ENCODE measurements at places on chromosomes 1 and 21.
A peak's percentile ranks its signal among the peaks of the same experiment; 100 is the strongest.

DNA sequence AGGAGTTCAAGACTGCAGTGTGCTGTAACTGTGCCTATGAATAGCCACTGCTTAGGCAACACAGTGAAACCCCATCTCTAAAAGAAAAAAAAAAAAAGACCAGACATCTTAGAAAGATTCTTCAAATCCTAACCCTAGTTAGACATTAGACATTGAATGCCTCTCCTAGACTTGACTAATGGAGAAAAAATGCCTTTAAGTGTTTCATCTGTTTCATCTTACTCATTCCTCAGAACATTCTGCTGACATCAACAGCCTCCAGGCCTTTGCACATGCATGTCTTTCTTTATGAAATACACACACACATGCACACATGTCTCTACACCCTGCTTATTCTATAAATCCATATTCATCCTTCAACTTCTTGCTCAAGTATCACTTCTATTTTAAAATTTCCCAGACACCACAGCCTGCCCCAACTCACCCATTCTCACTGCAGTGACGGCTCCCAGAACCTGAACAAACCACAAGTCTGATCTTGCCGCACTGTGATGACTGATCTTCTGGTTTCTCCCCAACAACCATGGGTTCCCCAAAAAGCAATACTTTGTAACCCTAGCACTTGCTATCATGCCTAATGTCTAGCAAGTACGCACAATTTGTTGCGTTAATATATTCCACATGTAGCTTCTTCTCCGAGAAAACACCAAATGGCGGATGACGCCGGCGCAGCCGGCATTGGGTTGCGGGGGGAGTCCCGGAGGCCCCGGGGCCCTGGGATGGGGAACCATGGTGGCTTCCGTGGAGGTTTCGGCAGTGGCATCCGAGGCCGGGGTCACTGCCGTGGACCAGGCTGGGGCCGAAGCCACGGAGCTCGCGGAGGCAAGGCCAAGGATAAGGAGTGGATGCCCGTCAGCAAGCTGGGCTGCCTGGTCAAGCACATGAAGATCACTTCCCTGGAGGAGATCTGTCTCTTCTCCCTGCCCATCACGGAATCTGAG lies 37.4 kb downstream of the LRRC52 start:
- DNase-seq, result no peak

GRCh38 chr1:14660801-14661200 lies 62.3 kb downstream of the KAZN start:
- no peak for DNase-seq

DNA sequence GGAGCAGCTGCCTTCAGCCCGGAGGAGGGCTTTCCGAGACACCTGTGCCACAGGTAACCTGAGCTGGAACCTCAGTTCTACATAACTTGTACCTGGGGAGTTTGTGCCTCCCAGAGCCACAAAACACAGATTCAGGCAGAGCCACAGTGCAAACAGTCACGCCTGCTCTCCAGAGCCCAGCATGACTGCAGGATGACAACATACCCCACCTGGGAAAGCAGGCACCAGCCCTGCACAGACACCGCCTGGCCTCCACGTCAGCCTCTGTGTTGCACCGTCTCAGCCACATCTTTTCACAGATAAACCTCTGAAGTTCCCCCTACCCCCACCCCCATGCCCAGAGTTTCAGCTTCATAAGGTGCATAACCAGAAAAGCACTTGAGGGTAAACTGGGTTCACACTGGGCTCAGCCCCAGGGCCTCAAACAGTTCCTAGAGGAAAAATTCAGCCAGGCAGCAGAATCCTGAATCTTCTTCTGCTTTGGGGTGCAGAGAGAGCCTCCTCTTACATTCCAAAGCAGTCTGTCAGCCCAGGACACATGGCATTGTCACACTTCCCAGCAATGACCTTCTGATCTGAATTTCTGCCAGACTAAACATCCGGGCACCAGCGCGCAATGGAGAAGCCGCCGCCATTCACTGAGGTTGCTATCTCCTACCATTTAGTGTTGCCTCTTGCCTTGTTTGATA lies 229.5 kb downstream of the TOMM20 start:
- DNase-seq, result peak; percentile 55

DNA sequence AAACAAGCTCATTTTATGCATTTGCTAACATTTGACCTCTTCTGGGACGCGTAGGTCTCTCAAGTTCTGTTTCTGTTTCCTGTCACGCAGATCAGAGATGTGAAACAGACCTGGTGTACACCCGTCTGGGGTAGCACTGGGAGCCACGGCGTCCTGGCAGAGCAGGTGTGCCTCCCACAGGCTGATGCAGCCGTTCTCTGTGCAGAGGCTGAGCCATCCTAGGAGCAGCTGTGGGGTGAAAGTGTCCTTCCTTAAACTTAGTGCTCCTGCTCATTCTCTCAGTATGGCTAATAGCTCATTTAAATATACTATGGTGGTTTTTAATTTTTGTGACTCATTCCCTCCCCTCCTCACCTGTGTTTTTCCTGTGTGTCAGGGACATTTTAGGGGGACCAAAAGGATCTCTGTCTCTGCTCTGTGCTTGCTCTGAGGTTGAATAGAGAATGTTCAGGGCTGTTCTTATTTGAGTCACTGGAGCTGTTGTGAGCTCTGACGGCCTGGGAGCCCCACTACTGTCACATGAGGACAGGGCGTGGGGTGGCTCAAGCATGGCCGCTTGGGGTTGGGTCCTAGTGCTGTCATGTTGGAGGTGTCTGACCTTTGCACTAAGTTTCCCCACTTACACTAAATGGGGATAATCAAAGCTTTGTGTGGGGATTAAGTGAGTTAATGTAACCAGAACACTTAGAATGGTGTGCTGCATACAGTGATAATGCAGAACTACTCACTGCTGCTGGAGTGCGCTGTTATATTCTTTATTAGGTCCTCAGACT lies 43.0 kb downstream of the GALNT2 start:
- DNase-seq, result no peak

DNA sequence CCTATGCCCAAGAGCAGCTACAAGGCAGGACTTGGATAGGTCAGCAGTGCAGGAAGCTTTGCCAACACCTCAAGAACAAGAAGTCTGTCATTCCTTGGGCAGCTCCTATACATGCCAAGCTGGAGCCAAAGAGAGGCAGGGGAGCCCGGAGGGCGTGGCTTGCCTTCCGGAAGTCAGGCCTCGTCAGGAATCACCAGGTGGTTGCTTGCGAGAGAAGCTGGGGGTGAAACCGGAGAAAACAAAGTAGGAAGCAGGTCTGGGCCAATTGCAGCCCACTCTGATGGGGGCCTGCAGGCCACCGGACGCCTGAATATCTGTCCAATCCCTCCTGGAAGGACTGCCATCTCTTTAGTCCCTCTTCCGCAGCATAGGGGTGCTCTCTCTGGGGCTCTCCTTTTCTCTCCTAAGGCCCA lies 794 bp upstream of the FAM76A start:
- DNase-seq, result peak; percentile 86

- DNase-seq, result no peak
Measured at GRCh38 chr1:12539705-12540579, 78.1 kb downstream of the DHRS3 start.

GRCh38 chr1:91679446-91679845 lies 178.8 kb downstream of the CDC7 start:
- DNase-seq, result no peak

DNA sequence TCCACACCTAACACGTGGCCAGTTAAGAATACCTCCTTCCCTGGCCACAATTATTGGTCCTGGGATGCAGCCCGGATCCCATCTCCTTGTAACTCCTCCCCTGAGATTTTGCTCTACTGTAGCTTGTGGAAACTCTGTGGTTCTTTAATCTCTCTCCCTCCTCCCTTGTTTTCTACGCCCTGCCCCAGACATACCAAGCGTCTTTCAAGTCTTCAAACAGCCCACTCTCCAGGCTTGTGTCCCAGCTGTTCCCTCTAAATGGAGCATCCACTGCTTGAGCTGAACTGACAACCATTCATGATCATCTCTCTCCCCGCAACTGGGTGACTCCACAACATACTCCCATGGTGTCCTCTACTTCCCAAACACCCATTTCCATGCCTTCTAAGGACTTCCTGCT lies 111.6 kb downstream of the SIPA1L2 start:
- DNase-seq, result no peak

DNA sequence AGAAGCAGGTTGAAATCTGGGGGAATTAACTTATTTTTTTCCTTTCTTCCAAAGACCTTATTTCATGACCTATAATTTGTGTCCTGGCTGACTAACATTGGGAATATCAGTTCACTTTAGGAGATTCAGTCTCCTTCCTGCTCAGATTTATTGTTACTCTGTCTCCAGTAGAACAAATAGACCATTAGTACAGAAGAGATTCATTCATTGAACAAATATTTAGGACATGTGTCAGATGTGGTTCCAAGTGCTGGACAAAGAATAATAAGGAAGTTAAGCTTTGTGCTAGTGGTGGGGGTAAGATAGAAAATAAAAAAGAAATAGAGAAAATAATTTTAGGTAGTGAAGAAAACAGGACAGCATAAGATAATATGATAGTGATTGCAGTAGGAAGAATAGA lies 20.3 kb downstream of the ZMYM4 start:
- no peak for DNase-seq

GRCh38 chr21:42478504-42478903 lies 17.5 kb downstream of the RSPH1 start:
- DNase-seq, result no peak

DNA sequence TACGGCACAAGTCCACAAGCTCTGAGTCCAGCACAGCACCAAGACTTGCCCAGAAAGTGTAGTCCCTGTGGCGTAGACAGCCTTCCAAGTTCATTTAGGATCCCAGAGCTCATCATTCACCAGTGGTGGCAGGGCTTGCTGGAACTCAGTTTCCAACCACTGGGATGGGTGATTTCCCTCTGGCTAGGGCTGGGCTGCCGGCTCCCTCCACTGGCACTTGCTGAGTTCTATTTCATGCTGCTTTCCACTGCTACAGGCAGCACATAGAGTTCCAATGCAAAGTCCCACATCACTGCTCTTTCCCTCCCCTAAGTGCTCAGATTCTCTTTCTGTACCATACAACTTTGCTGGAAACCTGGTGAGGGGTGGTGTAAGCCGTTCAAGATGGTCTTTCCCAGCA lies 510.3 kb upstream of the TMPRSS15 start:
- no peak for DNase-seq

DNA sequence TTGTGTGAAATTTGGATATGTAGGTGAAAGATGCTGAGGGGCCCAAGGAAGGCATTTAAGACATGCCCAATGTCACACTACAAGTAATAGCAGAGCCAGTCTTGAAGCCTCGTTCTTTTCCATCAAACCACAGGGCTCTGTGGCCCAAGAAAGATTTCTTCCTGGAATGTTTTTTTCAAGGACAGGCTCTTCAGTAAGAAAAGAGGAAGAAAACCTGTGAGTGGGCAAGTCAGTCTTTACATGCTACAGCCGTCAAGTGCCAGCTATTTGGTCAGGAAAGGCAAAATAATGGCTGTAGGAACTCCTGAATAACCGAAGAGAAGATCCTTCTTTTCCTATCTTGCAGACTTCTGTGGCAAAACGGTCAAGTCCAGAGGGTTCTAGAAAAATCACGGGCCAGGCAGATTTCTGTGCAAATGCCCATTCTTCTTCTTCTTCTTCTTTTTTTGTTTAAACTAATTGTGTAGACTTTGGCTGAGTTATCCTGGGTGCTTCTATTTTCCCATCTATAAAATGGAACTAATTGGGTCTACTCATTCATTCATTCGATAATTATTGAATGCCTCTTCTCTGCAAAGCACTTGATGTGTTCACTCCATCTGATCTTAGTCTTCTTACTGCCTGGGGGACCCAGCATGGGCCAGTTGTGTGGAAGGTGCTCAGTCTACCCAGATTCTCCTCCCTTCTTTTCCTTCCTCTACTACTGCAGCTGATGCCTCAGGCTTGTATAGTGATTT lies 1.9 kb upstream of the ID3 start:
- no peak for DNase-seq

DNA sequence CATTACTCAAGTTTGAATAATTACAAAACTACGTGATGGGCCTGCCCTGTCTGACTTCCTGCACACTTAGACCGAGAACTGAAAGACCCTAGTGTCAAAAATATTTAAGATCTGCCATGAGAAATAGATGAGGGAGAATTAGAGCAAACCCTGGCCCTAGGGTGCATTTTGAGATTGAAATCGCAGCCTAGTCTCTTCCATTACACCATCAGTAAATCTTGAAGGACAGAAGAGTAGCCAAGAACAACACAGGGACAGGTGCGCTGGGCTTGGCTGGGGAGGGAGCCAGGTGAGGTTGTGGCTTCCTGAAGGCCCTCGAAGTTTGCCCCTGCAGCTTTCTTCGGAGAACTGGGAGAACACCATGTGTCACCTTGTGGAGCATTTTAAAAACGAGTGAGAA lies 36.7 kb upstream of the KIF26B start:
- DNase-seq, result no peak

- DNase-seq, result no peak
Measured at GRCh38 chr21:43689556-43690337, 29.2 kb upstream of the PDXK start.

DNA sequence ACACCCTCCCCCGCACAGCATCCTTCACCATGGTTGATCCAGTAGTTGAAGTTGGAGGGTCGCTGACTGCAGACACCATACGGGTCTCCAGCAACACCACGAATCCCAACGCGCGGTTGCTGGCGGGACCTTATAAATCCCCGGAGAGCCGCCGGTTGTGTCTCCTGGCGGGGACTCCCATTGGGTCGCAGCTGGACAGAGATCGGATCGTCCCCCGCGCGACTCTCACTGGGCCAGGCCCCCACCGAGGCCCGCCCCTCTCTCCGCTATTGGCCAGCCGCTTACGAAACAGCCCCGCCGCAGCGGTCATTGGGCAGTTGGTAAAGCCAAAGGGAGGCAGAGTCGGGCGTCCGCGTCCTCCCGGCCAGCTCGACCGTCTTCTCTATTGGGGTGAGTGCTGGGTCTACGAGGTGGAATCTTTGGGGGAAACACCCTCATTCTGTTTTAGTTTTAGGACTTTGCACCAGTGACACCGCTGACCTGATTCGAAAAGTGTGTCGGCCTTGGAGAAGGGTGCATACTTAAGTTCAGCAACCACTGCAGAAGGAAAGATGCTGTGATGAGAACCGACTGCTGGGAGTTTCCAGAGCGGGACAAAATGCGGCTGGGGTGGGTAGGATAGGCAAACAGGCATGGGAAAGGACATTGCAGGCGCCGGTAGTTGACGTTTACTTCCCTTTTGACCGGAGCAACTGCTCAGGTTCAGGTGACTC lies 27.4 kb downstream of the RABIF start:
- peak; percentile 92 for DNase-seq

- no peak for DNase-seq
Measured at GRCh38 chr1:64006276-64007051, 197.0 kb upstream of the UBE2U start.

GRCh38 chr1:29802181-29803068 lies 566.1 kb downstream of the PTPRU start:
- DNase-seq, result peak; percentile 99

GRCh38 chr1:236716160-236716559 lies 29.9 kb downstream of the ACTN2 start:
- no peak for DNase-seq

DNA sequence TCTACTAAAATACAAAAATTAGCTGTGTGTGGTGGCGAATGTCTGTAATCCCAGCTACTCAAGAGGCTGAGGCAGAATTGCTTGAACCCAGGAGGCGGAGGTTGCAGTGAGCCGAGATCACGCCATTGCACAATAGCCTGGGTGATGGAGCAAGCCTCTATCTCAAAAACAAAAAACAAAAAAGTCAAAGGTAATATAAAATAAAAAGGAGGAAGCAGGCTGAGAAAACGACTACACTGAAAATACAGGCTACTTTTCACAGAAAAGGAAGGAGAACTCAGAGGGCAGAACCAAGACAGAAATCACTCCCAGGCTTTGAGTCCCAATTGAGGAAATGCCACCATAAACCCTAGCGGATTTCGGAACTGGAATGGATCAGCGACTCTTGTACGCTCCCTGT lies 5.9 kb upstream of the A3GALT2 start:
- DNase-seq, result no peak
